Fibroblast of skin of scalp (primary cell): ENCODE measurements at places on chromosomes 1 and 21.

DNA sequence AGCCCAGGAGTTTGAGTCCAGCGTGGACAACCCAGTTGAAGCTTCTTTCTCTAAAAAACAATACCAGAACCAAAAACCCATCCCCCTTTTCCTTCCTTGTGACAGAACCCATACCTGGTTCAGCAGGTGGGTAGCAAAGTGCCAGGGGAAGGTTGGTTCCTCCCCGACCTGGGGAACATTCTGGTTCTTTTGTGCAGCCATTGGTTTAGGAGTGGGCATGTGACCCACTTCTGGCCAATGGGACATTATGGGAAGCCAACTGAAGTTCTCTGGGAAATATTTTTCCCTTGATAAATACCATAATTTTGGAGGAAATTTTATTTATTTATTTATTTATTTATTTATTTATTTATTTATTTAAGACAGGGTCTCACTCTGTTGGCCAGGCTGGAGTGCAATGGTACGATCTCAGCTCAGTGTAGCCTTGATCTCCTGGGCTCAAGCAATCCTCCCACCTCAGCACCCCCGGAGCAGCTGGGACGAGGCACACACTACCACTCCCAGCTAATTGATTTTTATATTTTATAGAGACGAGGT, 15.8 kb upstream of the MAPKAPK2 start:
- no peak for DNase-seq

GRCh38 chr1:169725930-169726329, 7.9 kb downstream of the SELE start:
- DNase-seq = no peak

- no peak for DNase-seq
These were observed 20.5 kb upstream of the YRDC start for GRCh38 chr1:37828410-37829074.

- DNase-seq = peak; percentile 5
These were observed 45.3 kb downstream of the TARBP1 start for GRCh38 chr1:234433563-234434285.
